ENCODE measurements at places on chromosomes 2 and 18.

DNA sequence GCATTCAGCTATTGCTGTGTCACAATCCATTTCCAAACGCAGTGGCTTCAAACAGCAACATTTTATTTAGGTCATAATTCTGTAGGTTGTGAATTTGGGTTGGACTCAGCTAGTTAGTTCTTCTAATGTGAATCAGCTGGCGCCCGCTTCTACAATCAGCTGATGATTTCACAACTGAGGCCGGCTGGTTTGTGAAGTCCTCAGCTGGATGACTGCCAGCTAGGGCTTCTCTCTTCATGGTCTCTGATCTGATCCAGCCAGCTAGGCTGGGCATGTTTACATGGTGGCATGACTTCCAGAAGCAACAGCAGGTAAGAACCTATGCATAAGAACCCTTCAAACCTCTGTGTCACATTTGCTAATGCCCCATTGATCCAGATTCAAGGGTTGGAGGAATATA, 172.0 kb downstream of the SLC4A10 start:
- DNase-seq = no peak

- no peak for DNase-seq
Measured at GRCh38 chr2:211611061-211611518, 927.5 kb downstream of the ERBB4 start.

DNA sequence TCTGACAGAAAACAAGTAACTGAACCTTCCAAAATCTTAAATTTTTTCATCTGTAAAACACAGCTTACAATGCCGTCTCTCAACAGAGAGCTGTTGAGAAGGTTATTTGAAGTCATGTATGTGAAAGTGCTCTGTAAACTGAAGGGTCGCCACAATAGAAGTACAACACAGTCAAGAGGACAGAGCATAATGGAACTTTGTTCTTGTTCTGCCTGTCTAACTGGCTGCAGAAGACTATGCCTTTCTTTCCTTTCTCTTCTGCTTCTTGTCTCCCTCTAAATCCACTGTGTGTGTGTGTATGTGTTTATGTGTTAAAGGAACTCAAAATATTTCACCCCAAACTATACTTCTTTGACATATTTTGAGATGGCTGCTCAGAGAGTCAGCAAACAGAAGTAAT, 365.8 kb upstream of the RND3 start:
- DNase-seq = no peak

GRCh38 chr2:49934481-49934880, 780.2 kb upstream of the FSHR start:
- no peak for DNase-seq

- no peak for DNase-seq
Measured at GRCh38 chr2:225274751-225275150, 124.8 kb upstream of the NYAP2 start.

- DNase-seq = no peak
Measured at GRCh38 chr18:31010601-31011000, 31.9 kb downstream of the DSC3 start.

- DNase-seq = peak; percentile 39
Measured at GRCh38 chr18:79393635-79394533, 1.8 kb upstream of the NFATC1 start.

DNA sequence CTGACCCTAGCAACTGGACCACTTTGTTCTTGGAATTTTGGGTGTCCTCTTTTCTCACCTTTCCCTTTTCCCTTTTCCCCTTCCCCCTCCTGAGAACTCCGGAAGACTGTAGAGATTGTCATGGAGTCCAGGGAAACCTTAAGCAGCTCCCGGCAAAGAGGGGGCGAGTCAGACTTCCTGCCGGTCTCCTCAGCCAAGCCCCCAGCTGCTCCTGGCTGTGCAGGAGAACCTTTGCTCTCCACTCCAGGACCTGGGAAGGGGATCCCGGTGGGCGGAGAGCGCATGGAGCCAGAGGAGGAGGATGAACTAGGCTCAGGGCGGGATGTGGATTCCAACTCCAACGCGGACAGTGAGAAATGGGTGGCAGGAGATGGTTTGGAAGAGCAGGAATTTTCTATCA, 20.5 kb downstream of the SETBP1 start:
- no peak for DNase-seq

DNA sequence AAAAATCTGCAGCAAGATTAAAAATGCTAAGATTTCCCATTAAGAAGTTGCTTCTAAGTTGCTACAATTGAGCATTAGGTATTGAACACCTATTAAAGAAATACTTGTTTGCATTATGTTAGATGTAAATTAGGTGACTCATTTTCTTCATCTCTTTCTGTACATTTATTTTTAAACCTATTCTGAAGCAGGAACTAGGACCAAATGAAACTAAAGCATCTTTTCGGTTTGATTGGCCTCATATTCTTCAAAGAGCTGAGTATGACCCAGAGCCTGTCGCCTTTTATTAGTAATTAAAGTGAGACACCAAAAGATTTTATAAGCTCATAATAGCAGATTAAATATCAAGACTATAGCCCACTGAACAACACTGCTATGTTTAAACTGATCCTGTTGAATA, 83.4 kb upstream of the ZEB2 start:
- no peak for DNase-seq

DNA sequence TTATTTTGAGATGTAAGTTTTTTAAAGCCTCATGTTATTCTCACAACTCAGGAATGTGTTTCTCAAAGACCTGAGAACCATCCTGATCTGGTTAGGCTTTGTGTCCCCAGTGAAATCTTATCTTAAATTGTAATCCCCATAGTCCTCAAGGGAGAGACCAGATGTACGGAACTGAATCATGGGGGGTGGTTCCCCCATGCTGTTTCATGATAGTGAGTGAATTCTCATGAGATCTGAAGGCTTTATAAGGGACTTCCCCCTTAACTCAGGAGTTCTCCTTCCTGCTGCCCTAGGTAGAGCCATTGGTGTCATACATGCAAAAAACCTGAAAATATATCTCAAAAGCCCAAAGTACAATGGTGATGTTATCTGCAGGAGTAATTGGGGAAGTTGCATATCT, 836.7 kb downstream of the CBLN2 start:
- DNase-seq = no peak

- no peak for DNase-seq
Measured at GRCh38 chr2:203973000-203973399, 36.4 kb downstream of the ICOS start.

GRCh38 chr18:289026-289425, 21.2 kb upstream of the THOC1 start:
- DNase-seq = no peak

GRCh38 chr18:73316513-73316912, 448.7 kb upstream of the NETO1 start:
- no peak for DNase-seq

DNA sequence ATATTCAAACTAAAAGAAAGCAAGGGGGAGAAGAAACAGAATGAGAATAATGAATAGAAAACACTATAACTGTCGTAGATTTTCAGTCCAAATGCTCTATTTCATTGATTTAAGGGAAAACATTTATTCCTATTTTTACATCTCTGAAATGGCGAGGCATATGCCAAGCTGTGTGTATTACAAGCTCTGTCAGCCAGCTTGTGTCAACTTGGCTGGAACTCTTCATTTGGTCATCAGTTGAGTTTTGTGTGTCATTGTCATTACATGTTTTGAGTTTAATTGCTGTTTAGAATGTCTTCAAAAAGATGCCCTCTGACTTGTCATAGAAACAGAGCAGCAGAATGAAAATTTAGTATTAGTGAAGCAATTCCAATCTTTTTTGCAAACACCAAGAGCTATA, 8.1 kb upstream of the IL37 start:
- no peak for DNase-seq

GRCh38 chr18:61742565-61743429, 150.0 kb downstream of the RNF152 start:
- no peak for DNase-seq

GRCh38 chr2:98388081-98388480, 41.8 kb downstream of the CNGA3 start:
- no peak for DNase-seq

DNA sequence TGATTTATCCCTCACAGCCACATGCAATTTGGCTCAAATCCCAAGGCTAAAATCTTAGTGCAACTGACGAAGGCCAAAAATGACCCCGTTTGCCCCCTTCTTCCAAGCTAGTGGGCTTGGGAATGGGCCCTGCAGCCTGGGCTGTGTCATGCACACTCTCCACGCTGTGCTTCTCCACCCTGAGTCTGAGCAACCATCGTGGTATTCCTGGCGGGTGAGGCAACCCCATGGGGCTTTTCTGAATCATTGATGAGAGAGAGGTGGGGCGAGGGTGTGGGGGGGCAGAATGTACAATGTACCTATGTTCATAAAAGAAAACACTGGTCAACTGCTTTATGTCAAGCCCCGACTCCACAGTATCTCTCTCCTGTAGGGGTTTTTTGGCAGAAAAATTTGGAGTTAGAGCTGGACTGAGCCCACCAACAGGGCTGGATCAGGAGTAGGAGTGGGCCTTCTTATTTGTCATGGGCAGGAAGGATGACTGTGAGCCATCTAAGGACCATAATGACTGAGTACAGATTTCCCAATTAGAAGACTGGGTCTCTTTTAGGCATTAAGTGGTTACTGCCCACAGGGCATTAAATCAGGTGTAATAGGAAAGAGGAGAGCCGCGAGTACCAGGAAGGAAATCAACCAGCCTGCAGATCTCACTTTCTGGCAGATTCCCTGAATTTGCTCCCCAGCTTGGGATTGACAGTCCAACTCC, 8.9 kb downstream of the SULT1C2 start:
- DNase-seq = no peak

- no peak for DNase-seq
Measured at GRCh38 chr2:8003462-8004075, 678.3 kb upstream of the ID2 start.

DNA sequence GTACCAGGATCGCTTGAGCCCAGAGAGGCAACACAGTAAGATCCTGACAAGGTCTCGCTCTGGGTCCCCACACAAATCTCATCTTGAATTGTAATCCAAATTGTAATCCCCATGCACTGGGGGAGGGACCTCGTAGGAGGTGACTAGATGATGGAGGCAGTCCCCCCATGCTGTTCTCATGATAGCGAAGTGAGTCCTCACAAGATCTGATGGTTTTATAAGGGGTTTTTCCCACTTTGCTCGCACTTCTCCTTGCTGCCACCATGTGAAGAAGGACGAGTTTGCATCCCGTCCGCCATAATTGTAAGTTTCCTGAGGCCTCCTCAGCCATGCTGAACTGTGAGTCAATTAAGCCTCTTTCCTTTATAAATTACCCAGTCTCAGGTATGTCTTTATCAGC, 46.0 kb upstream of the SERTAD2 start:
- no peak for DNase-seq

DNA sequence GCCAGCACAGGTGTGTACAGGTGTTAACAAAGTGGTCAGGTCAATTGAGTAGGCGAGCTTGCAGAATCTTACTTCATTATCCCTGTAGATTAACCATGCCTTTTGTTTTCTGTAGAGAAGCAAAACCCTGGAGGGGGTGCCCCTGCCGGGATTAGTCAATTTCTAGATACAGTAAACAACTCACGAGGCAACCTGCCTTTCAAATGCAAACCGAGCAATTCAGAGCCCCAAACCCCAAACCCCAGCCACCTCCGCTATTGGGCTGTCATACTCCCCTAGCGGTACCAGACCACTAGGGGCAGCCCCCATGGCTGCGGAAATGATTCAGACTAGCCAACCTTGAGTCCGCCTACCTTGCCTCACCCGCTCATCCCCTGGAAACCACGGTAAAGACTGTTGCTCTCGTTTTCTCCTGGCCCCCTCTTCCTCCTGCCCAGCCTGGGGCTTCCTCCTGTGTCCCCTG, 61.4 kb upstream of the KIF5C start:
- DNase-seq = peak; percentile 49

- no peak for DNase-seq
Measured at GRCh38 chr18:31710826-31711225, 26.4 kb upstream of the B4GALT6 start.

DNA sequence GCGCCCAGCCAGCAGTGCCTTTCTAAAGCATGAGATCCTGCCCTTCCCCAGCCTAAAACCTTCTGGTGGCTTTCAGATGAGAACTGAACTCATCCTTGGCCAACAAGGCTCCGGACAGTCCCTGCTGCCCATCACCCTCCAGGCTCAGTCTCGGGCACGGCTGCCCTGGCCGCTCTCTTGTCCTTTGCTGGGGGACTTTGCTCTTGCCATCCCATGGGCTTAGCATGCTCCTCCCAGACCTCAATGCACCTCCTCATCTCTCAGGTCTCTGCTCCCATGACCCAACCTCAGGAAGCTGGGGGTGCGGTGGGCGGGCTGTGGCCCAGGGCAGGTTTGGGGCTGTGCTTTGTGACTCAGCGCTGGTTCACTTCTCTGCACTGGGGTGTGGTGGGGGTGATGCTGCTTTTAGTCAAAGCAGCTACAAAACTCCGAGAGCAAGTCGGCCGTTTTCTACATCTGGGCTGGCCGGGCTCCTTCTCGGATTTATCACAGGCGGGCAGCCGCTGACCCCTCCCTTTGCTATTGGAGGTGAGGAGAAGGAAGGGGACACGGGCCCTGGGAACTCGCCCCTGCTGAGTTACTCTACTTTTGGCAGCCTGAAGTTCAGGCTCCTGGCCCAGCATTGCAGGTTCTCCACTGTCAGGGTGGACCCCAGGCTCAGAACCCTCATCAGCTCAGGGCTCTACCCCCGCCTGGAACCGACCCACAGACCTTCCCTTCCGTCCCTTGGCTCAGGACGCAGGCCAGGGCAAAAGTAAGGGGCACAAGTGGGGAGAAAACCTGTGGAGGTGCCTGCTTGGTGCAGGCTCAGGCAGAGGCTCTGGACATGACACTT, 90.6 kb upstream of the TAF1B start:
- DNase-seq = peak; percentile 90

- no peak for DNase-seq
Measured at GRCh38 chr2:14781142-14781541, 148.6 kb downstream of the LRATD1 start.

DNA sequence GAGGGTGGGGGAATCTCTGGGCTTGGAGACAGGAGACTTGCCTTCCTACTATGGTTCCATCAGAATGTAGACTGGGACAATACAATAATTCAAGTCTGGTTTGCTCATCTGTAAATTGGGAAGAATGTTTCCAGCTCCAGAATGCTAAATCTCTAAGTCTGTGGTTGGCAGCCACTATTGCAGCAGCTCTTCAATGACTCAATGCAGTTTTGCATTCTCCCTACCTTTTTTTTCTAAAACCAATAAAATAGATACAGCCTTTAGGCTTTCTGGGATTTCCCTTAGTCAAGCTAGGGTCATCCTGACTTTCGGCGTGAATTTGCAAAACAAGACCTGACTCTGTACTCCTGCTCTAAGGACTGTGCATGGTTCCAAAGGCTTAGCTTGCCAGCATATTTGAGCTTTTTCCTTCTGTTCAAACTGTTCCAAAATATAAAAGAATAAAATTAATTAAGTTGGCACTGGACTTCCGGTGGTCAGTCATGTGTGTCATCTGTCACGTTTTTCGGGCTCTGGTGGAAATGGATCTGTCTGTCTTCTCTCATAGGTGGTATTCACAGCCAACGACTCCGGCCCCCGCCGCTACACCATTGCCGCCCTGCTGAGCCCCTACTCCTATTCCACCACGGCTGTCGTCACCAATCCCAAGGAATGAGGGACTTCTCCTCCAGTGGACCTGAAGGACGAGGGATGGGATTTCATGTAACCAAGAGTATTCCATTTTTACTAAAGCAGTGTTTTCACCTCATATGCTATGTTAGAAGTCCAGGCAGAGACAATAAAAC, 6.5 kb downstream of the TTR start:
- DNase-seq = no peak

Data from stimulated activated CD4-positive, alpha-beta T cell treated with anti-CD3 and anti-CD28 coated beads, Interleukin-4, amount 100 ng/mL, for 4 hours (primary cell).